ENCODE measurements at places on chromosomes 12 and 14.

DNA sequence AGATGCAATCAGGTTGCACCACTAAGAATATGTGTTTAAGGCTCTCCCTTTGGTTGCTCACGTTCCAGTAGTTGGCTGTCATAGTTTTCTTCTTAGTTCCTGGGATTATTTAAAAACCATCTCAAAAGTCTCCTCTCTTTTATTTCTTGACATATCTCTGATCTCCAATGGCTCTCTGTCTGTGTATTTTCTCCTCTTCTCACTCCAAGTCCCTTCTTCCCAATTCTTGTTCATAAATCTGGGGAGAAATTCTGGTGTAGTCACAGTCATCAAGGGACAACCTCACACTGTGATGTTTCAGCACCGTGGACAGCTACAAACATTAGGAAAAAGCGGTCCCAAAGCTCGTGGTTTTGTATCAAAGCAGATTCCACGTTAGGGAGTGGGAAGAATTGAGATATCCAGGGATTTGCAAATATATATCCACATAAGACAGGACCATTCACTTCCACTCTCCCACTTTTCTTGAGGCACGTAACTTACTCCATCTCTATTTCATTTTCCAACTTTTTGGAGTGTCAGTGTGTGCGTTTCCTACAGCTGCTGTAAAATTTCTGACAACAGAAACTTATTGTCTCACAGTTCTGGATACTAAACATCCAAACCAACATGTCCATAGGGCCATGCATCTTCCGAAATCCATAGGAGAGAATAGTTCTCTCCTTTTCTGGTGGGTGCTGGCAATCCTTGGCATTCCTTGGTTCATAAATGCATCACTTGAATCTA, 80.6 kb upstream of the TMEM233 start:
- peak; percentile 25 for DNase-seq

DNA sequence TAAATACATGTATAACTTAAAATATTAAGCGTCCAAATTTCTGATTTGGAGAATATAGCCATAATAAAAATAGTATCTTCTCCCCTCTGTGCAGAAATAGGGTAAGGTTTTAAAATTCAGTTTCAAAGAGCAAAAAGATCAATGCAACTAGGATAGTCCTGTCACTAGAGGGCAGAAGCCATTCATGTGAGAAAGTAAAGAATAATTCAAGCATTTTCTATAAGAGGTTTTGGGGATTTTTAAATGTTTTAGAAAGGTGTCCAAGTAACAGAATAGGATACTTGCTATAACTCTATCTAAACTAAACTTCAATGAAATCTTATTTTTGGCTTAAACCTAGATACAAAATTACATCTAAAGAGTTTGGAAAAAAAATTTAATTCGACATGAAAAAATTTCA, 50.3 kb downstream of the ADAMTS20 start:
- DNase-seq: no peak

DNA sequence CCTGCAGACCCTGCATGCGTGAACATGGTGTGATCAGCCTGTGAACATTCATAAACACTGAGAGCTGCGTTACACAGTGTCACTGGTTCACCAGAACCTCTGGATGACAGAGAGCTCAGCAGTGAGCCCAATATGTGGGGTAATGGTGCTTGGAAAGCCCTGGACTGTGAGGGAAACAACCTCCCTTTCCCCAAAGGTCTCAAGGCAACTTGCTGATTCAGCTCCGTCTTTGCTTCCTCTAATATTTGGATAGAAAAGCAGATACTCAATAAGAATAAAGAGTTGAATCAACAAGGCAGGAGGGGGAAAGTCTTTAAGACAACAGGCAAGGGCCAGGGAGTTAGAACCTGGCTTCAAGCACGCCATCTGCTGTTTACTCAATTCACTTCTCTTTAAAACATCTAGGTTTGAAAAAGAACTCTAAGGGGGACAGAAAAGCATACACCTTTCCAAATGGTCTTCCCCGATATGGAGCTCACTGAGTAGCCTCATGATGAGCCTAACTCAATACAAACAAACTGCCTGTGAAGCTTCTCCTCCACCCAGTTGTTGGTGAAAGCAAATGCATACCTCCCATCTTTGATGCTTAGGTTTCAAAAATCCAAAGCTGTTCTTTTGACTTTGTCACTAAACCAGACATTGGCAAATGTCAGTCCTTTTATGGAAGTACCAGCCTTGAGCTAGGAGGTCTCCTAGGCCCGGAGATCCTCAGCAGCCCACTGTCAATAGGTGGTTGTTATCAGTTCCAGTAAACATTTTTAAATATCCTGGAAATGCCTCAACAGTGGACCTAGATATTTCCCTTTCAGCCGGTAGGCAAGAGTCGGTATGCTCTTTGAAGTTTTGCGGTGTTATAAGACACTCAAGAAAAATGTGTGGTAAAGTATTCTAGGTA, 76.1 kb downstream of the SAMD4A start:
- no peak for DNase-seq

- DNase-seq: no peak
These were observed 240.8 kb upstream of the TMPO start for GRCh38 chr12:98274430-98275130.

GRCh38 chr12:101599311-101599710, 4.5 kb downstream of the MYBPC1 start:
- DNase-seq: no peak

GRCh38 chr12:57465030-57465746, 5.6 kb downstream of the GLI1 start:
- no peak for DNase-seq

- no peak for DNase-seq
These were observed 97.0 kb downstream of the ZFP36L1 start for GRCh38 chr14:68695856-68696255.

- no peak for DNase-seq
These were observed 807 bp downstream of the B4GALNT3 start for GRCh38 chr12:460261-461230.

DNA sequence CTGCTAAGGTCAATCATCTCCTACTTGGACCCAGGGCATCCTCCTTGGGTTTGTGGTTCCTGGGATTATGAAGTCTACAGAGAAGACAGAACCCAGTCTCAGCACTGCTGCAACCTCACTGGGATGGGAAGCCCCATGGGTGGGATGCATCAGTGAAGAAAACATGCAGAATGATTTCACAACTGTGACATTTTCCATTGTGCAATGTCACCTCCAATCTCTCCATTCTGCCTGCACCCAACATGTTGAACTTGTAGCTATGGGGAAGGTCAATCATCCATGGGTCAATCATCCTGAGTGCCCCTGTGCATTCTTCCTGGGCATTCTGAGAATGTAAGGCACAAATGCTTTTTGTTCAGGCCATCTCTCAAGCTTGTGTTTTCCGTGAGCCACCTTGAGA, 1004.4 kb upstream of the TMEM132C start:
- DNase-seq: no peak

GRCh38 chr14:93546642-93547041, 115.9 kb downstream of the UNC79 start:
- DNase-seq: no peak

- DNase-seq: no peak
These were observed 10.8 kb upstream of the BIN2 start for GRCh38 chr12:51334764-51335163.

- DNase-seq: no peak
These were observed 95.8 kb downstream of the C12orf42 start for GRCh38 chr12:103399986-103400385.

DNA sequence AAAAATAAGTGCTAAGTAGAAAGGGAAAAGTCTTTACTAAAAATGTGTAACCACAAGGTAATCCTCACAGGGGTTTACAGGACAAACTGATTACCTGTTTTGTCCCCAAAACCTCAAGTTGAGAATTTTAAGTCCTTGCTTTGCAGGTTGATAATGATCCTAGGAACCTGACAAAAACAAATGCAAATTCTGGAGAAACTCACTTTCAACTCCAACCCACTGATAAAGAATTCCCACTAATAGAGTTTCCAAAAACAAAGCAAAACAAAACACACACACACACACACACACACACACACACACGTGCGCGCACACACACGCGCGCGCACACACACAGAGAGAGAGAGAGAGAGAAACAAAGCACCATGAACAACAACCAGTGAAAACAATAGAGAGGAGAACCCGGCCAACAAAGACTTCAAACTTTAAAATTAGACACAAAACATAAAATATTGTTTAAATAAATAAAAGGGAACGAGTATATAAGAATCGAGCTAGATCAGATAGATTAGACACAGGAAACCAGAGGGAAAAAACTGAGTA, 187.0 kb upstream of the FOXN3 start:
- DNase-seq: no peak

DNA sequence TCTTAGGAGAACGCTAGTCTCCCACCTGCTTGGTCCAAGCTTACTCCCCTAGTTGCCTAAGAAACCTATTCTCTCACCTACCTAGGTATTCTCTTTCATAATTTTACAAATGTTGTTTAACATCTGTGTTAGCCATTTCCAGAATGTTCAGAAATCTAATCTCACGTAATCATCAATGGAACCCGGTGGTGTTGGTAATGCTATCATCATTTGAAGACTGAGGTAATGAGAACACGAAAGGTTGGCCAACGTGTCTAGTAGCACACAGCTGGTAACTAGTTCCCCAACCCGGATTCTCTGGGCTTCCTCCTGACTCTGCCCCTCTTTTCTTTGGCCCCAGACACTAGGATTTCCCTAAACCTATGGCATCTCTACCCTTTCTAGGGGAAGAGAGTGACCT, 43.8 kb upstream of the EMP1 start:
- no peak for DNase-seq

DNA sequence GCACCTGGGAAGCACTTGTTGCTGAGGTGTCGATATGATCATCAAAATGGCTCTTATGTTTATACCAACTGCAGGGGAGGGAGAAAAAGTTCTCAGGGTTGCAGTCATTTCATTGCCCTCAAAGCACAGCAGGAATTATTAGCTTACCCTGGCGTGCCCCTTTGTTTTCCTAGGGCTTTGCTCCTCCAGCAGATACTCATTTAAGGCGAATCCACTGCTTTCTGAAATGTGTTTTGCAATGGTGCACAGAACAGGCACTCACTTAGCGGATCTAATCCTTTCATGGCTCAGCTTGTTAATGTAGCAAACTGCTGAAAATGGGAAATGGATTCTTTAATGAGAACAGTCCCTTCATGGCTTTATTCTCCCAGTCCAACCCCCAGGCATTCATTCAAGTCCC, 76.7 kb downstream of the NKX2-1 start:
- no peak for DNase-seq

- no peak for DNase-seq
These were observed 261.3 kb upstream of the NOS1 start for GRCh38 chr12:117622741-117623140.

DNA sequence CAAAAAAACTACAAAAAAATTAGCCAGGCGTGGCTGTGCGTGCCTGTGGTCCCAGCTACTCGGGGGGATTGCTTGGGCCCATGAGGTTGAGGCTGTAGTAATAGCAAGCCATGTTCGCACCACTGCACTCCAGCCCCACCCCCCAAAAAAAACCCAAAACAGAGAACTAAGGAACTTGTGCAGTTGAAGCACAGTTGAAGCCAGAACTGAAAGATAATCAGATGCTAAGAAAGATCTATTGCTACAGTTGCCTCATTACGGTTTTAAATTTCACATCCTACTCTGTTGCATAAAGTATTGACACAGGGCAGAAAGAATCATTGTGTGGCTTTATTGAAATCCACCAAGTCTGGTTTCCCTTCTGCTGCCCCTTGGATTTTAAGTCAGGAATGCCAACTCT, 3.8 kb downstream of the CS start:
- DNase-seq: no peak

DNA sequence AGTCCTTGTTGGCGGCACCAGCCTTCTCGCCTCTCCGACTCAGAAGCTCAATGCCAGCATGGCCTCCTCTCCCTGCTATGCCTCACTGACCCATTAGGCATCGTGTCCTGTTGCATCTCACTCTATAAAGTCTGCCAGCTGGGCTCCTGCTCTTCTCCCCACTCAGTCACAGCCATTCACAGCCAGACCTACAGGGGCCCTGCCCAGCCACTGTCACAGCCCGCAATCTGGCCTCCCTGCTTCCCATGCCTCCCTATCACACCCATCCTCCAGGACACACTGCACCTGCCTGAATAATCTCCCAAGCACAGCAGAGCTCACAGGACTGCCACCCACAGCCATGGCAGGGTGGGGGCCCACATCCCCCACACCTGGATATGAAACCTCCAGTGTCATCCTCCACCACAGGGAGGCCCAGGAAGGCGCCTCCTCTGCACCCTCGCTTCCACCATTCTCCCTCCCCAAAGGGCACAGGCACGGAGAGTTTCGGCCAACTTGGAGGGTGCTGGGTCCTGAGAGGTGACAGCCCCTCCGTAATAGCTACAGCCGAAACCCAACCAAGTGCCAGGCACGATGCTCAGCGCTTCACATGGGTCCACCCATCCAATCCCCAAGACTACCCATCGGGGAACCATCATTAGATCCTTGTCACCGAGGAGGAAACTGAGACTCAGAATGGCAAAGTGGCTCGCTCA, 370.3 kb downstream of the BCL11B start:
- DNase-seq: no peak

DNA sequence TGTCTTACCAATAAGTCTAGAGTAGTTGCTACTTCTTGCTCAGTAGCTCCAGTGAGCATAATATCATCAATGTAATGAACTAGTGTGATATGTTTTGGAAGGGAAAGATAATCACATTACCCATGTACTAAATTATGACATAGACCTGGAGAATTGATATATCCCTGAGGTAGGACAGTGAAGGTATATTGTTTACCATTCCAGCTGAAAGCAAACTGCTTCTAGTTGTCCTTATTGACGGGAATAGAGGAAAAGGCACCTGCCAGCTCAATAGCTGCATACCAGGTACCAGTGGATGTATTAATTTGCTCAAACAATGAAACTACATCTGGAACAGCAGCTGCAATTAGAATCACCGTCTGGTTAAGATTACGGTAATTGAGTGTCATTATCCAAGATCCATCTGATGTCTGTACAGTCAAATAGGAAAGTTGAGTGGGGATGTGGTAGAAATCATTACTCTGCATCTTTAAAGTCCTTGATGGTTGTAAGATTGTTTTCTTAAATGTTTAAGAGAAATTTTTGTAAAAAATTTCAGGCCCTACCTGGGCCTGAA, 100.0 kb upstream of the ARHGAP5 start:
- DNase-seq: no peak

- DNase-seq: no peak
These were observed 196.5 kb upstream of the PZP start for GRCh38 chr12:9404469-9405260.

DNA sequence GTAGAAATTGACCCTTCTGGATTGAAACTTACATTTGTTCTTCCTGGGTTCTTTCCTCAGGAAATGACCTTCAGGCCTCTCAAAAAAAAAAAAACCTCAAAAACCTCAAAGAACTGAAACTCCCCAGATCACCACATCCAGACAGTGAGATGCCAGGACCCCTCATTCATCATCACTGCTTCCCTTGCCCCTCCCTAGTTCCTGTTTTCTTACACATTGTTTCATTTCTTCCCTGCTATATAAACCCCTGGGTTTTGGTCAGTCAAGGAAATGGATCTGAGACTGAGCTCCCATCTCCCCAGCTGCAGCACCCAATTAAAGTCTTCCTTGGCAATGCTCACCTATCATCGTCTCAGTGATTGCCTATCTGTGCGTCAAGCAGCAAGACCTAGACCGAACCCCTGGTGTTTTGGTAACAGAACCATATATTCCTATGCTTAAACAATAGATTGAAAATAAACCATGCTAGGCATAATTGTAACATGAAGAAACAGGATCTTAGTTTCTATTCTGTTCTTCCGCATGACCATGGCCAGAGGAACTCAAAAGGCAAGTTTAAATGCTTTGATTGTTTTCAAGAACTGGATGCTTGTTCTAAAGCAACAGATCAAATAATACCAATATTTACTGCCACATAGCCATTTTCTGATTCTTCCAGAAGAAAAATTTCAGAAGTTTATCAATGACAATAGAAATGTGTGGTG, 108.0 kb upstream of the MAX start:
- DNase-seq: no peak
